Cardiac fibroblast (primary cell): ENCODE measurements at places on chromosomes 2 and 18.

DNA sequence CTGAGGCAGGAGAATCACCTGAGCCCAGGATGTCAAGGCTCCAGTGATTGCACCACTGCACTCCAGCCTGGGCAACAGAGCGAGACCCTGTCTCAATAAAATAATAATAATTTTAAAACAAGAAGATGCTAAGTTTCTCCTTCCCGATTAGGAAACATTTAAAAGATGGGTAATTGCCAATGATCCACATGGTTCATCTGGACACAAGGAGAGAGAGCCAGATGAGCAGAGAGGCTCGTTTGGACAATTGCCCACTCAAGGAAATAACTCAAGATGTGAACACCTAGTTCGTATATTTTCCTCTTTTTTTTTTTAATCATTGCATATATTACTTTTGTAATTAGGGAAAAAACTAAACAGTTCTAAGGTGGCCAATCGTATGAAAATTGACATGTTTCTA lies 3.6 kb upstream of the ACTG2 start:
- no peak for DNase-seq

- no peak for DNase-seq
Measured at GRCh38 chr2:280650-281110, 7.2 kb downstream of the ALKAL2 start.

DNA sequence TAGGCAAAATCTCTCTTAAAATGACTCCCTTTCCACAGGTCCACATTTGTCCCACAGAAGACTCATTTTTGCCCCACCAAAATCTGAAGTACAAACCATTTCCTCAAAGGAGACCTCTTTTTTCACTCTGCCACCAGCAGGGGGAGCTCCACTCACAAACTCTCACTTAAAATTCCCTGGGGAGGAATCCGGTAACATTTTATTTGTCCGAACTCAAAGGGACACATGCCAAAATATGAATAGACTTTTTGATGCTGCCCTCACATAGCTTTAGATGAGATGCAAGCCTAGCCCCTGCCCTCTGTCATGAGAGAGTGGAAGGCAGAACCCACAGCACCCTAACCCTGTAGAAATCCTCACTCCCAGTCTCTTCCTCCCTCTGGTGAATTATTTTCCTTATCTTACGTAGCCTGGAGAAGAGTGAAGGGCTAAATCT lies 57.1 kb downstream of the RMDN2 start:
- peak; percentile 86 for DNase-seq

DNA sequence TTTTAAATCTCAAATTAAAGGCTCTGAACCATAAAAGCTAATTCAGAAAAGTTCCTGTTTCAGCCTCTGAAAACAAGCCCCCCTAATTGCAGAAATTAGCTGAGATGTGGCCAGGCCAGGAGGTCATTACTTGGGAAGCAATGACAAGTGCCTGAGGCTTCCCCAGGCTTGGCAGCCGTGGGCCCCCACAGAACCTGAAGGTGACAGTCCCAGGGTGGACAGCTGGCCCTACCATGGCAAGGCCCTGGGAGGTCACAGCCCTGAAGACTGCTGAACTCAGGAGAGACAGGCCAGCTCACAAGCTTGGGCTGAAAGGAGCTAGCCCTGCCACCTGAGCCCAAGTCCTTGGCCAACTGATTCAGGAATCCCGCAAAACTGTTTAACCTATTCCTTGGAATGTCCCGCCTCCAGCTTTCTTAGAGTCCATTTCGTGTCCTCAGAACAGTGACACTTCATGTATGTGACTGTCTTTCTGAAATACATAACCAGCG lies 54.3 kb upstream of the PKDCC start:
- DNase-seq = no peak

DNA sequence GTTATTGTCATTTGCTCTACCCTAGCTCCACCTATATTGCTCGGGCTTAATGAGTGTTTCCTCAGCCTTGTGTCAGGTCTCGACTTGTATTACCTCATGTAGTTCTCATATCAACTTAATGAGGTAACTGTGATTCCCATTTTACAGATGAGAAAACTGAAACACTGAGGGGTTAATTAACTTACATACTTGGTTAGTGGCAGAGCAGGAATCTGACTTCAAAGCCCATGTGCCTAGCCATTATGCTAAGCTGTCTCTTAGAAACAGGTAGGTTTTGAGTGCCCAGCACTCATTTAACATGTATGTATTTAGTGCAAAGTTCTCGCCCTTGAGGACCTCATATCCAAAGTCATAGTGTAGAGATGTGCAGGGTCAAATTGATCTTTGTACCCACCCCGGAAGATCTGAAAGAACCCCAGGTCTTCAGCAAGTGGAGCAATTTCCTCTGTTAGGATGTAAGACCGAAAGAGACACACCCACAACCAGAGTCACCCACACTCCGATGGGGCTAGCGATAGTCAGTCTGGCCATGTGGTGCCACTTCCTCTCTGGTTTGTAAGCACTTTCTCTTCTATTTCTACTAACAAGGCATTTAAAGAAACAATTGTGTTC lies 121.0 kb upstream of the SLC39A10 start:
- DNase-seq = no peak

- DNase-seq = no peak
Measured at GRCh38 chr2:21694079-21694878, 570.5 kb downstream of the TDRD15 start.

- DNase-seq = no peak
Measured at GRCh38 chr2:151860613-151861146, 32.5 kb upstream of the ARL5A start.
